Stimulated activated effector memory CD8-positive, alpha-beta T cell treated with anti-CD3 and anti-CD28 coated beads, Interleukin-12 subunit alpha, Interleukin-12 subunit beta, amount 100 ng/mL, for 72 hours (primary cell): ENCODE measurements at places on chromosomes 5 and 9.

DNA sequence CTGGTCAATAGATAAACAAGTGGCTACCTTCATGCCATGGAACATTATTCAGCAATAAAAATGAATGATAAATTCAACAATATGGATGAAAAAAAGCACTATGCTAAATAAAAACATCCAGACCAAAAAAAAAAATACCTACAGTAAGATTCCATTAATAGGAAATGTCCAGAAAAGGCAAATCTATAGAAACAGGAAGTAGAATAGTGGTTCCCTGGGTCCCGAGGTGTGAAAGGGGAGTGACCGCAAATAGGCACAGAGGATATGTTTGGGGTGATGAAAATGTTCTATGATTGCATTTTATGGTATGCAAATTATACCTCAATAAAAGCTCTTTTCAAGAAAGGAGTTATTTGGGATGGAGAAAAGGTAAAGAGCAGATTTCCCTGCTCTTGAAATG is 3.6 kb upstream of the GPR151 start:
- DNase-seq = no peak

DNA sequence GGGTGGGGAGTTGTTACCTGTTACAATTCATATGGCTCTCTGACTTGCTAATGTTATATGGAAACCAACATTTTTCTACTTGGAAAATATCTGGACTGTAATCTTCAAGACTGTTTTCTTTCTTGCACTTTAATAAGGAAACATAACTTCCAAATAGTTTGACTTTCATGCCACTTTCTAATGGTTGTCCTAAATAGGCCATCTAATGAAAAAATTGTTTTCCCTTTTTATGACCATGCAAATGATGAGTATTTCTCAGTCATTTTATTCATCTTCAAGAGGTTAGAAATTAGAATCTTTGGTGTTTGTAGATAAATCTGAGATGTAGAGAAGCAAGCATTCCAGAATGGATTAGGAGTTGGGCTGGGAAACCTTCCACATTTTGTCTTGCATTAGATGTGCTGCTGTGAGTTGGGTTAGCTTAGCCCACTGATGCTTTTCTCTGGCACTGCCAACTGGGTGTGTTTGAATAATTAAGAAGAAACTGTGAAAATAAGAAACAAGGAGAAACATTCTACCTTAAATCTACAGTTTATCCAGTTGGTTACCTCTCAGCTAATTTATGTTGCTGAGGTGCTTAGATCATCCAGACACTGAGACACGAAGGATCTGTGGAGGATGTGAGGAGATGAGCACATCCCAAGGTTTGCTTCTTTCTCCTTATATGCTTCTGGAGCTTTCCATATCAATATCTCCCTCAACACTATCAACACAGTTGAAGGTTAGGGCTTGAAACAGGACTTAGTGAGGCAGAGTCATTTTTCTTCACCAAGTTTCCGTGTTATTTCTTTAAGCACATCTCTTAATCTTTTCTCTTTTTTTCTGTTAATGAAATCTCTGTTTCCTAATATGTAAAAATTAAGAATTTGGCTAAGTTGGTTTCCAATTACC is 2.7 kb downstream of the RASGRF2 start:
- no peak for DNase-seq

- DNase-seq = no peak
Measured at GRCh38 chr5:165495829-165496380, 1990.5 kb downstream of the MAT2B start.

DNA sequence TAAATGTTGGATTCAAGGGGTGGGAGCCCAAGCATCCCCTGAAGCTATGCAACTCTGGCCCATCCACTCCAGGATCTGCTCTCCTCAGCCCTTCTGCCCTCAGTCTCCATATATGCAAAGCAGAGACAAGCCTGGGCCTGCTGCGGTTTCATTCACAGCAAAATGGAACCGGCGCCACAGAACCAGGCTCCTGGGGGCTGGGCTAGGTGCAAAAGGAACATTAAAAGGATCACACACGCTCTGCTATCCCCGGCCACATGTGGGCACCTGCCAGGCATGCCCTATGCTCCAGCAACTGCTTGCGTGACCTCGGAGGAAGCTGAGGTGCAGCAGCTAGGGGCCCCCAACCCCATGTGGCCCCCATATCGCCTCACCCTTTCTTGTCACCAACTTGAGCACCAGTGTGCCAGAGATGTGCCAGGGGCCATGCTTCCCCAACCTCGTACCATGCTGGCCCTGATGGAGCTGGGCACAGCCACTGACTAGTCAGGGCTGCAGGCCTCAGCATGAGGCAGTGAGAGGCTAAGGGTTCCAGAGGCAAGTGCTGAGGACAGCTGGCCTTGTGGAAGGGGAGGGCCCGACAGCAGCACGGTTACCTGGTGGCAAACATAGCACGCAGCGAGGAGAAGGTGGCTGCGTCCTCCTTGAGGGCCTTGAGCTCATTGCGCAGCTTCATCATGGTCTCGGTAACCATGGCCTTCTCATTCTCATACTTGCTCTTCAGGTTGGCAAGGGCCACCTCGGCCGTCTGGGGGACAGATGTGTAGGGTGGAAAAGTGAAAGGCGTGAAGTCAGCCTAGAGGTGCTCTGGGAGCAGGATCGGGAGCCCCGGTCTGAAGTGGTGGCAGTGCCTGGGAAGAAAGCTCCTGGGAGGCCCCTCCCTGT is 47.2 kb downstream of the BICD2 start:
- peak; percentile 47 for DNase-seq

DNA sequence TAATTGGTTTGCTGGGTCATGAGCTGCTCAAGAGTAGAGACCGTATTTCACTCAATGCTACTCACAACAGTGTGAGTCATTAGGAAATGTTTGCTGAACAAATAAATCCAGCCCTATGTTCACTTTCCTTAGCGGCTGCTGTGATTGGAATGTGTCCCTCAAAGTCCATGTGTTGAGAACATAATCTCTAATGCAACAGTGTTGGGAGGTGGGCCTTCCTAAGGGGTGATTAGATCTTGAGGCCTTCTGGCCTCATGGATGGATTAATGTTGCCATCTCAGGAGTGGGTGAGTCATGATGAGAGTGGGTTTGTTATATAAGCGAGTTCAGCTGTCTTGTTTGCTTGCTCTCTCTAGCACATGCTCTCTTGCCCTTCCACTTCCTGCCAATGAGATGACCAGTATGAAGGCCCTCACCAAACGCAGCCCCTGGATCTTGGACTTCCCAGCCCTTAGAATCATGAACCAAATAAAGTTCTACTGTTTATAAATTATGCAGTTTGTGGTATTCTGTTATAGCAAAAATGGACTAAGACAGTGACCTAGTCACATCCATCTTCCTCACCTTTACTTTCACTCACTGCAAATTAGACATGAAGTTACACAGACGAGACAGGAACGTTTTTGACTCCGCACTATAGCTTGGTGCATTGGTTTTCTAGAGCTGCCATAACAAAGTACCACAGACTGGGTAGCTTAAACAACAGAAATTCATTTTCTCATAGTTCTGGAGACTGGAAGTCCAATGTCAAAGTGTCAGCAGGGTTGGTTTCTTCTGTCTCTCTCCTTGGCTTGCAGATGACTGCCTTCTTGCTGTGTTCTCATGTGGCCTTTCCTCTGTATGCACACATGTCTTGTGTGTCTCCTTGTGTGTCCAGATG is 50.9 kb upstream of the FAM169A start:
- no peak for DNase-seq

- DNase-seq = no peak
Measured at GRCh38 chr5:132896685-132897084, 23.2 kb downstream of the LEAP2 start.

DNA sequence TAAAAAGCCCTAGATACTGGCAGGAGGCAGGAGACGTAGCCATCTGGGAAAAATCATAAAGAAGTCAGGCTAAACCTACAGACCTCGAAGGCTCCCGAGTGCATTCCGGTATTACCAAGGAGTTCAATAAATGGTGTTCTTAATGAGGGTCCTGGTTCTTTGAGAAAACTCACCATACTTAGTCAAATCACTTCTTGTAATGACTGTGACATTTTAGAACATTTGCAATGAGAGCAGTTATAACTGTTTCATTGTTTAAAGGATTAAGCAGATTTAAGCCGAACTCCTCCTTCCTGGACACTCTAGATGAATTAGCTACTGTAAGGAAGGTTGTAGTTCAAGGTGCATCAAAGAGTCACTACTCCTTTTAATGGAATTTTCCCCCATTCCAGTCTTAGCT is 67.8 kb downstream of the EFNA5 start:
- no peak for DNase-seq

- DNase-seq = no peak
Measured at GRCh38 chr5:34571677-34572041, 84.5 kb upstream of the RAI14 start.

DNA sequence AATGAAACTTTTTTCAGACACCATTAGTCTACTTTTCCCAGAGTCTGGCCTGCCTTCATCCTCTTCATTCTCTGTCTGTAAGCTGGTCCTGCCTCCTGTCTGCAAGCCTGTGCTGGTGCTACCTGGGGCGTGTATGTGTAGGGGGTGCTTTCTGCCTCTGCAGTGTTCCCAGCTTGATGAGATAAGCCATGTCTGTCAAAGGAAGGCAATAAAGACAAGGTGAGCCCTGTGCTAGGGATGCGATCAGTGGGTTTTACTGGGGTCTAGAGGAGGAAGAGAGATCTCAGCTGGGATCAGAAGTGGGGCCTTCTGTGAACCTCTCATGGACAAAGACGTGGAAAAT is 78.0 kb upstream of the TGFBR1 start:
- no peak for DNase-seq

GRCh38 chr5:95441636-95442035 is 50.5 kb downstream of the FAM81B start:
- DNase-seq = no peak

- DNase-seq = no peak
Measured at GRCh38 chr5:758698-759053, 25.9 kb downstream of the ZDHHC11B start.

DNA sequence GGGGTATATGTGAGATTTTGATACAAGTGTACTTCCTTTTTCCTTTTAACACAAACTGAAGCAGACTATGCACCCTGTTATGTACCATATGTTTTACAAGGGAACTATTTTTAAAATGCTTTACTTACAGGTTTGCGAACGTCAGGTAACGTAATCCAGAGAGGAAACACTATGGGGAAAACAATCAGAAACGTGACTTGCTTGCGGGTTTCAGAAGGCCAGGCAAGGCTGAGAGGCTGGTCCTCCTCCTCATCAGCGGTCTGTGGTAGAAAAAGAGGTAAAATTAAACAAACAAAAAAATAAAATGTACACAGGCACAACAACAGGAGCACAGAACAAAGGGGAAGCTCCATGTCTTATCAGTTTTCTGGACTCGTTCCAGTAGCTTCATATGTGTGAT is 141.2 kb downstream of the ACER2 start:
- DNase-seq = no peak

GRCh38 chr9:32069169-32069813 is 315.2 kb upstream of the ACO1 start:
- DNase-seq = no peak

DNA sequence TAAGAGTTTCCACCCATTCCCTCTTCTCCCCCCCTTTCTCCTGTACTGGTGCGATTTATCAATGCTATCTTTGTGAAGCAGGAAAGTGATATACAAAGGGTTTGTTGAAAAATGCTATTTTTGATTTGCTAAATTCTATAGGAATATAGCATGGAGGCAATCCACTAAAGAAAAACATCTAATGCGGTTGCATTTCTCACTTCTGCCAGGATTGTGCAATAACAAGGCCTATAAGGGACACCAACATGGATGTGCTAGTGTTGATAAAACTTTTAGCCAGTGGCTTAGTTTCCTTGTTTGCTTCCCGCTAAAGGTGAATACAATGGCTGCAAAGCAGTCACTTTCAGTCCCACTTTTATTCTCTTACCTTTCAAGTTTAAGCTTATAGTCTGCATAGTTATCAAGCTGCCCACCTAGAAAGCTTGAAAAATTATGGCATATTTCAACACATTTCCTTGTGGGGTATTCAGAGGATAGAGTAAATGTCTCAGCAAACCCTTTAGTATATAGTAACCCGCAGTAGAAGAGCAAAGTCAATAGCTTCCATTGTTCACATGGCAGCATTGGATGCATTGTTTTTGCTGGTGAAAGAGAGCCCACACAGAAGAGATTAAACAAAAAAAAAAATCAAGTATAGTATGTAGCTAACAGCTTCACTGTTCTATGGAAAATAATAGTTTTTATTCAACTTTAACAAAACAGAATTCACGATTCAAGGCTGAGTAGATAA is 674.6 kb upstream of the SEMA6A start:
- DNase-seq = no peak

DNA sequence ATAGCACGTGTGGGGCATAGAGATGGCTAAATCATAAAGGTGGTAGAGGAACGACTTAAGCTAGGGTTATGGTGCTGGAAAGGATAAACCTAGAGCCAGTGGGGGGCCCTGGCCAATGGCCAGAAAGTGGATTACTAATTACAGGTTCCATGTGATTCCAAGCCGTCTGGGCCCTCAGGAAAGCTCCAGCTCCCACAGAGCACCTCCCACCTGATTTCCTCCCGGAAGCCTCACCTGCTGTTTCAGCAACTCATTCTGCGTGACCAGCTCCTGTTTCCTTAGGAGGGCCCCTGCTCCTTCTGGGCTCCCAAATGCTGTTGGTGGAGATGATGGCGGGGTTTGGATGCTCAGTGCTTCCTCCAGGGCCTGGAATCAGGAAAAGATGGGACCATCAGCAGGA is 16.2 kb downstream of the GPX3 start:
- DNase-seq = no peak

GRCh38 chr9:89497978-89498851 is at the start of gene SEMA4D:
Gene SEMA4D (minus strand): TSS chr9:89498113. CDS start chr9:89405456, 92,657 bp downstream.
- DNase-seq = peak; percentile 74

GRCh38 chr5:154850255-154851062 is at the start of gene FAXDC2:
Gene FAXDC2 (minus strand): TSS chr5:154850603. CDS start chr5:154838178, 12,425 bp downstream.
- no peak for DNase-seq

GRCh38 chr5:109868737-109869136 is 179.0 kb downstream of the MAN2A1 start:
- DNase-seq = no peak

DNA sequence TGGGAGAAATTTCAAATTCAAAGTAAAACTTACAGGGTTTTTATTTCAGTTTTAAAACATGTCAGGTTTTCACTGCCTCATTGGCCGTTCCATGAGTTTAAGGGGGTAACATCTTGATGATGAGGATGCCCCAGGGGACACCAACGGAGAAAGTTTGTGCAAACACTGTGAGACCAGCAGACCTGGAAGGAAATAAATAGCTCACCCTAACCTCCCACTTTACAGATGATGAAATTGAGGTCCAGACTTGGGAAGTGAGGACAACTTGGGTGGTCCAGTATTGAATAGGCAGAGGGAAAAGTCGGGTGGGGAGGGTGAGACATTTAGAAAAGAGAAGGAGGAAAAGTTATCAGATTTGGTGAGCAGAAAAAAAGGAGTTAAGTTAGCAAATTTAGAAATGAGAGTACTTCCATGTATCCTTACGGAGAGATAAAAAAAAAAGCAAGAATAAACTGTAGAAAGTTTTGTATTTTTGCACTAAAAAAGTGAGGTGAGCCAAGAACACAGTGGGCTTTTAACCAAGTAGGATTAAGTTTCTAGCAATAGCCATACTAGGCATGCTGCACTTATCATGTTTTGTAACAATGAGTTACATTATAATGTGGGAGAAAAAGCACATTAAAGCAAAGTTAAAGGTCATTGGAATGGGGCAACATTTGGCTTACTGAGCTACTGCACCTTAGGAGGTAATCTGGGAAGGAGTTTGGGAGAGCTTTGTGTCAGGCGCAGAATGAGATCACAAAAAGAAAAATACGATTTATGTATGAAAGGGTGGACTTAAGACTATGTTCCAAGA is 125.1 kb downstream of the GAS1 start:
- DNase-seq = no peak

- DNase-seq = no peak
Measured at GRCh38 chr5:2764581-2764980, 13.1 kb upstream of the IRX2 start.

GRCh38 chr5:50699737-50700136 is 33.3 kb downstream of the PARP8 start:
- DNase-seq = no peak

- no peak for DNase-seq
Measured at GRCh38 chr9:101119206-101119819, 90.8 kb downstream of the PLPPR1 start.
